ENCODE measurements at places on chromosomes 16 and 17. TPM values are rescaled to one million over a fixed set of nuclear protein-coding genes. Genes with fewer than 3 reads are reported as not detected.

GRCh38 chr16:55467898-55468297 is 11.1 kb upstream of the MMP2 start:
- no peaks in the 10 kb centered on the region for H3K27me3 ChIP-seq
- no peak overlapping the region for H3K4me3 ChIP-seq
- no peaks in the 10 kb centered on the region for H3K4me1 ChIP-seq
- no peak for DNase-seq
- H3K27ac ChIP-seq: no peak overlapping the region

- H3K36me3 ChIP-seq: peaks cover 5% of the 10 kb centered on the region
- no peaks in the 10 kb centered on the region for H3K27me3 ChIP-seq
- peak overlapping the region; percentile 62 for H3K4me3 ChIP-seq
- H3K4me1 ChIP-seq: peaks cover 48% of the 10 kb centered on the region
- peak overlapping the region; percentile 75 for H3K27ac ChIP-seq
These were observed 618 bp downstream of the TRIM47 start for GRCh38 chr17:75877752-75878173.

DNA sequence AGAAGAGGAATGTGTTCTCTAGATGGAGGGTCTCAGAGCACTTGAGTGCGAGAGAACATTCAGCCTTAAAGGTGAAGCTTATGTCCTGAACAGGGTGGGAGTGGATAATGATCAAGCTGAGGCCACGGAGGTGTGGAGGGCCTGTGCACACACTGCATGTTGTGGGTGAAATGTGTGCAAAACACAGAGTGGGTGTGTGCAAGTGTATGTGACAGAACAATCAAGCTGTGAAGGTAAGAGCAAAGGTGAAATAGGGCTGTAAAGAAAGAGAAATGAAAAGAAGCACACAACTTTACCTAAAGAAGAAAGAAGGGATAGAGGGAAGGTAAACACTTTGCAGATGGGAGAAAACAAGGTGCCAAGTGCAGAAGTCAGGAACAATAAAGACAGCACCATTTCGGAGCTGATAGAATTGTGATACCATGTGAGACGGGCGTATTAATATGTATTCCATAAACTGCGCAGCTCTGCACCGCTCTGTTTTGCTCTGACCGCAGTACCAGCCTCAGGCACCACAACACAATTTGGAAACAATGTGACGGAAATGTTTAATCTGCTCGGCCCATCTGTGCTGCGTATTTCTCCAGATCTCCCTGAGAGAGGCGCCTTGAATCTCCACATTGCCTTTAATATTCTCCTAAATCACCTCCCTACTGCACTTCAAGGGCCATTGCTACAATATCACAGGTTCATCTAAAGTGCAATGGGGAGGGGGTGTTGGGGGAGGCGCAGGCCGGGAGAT is 40.6 kb downstream of the SNX11 start:
- no peak overlapping the region for H3K4me3 ChIP-seq
- H3K27me3 ChIP-seq: no peaks in the 10 kb centered on the region
- no peak overlapping the region for H3K27ac ChIP-seq
- no peaks in the 10 kb centered on the region for H3K4me1 ChIP-seq

Gene LASP1
- 154 TPM for total RNA-seq

Gene BOLA2
- 7.4 TPM for total RNA-seq

DNA sequence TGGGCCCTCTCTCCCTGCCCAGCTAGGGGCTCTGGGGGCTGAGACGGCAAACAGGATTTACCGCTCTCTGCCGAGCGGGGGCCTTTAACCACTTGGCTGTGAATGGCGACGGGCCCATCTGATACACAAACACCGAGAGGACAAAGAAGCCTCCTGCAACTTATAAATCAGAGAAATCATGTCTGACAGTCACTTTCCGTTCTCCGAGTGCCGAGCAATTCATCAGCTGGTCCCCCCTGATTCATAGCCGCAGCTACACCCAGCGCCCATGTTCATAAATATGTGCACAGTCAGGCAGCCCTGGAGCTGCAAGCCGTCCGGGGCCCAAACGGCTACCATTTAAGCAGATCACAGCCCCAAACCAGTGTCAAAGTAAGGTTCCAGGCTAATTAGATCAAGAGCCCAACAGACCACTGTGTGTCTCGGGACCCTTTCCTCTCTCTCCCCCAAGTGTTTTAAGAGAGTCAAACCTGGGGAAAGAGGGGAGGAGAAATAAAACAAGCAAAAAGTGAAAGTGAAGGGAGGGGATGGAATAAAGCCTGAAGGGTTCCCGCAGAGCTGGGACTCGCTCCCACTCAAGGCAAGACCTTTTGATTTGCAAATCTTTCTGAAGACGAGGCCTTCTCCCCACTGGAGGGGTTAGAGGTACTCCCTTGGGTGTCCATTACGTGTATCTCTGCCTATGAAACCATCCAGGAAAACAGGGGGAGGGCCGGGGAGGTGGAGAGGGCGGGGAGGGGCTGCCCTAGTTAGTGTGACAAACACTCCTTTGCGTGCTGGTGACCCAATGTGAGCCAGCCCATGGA is 154.7 kb downstream of the C16orf78 start:
- H3K27me3 ChIP-seq: no peaks in the 10 kb centered on the region
- H3K36me3 ChIP-seq: no peaks in the 10 kb centered on the region
- no peak overlapping the region for H3K4me3 ChIP-seq
- peak; percentile 6 for DNase-seq

Gene ABHD15
- total RNA-seq: 9.9 TPM

DNA sequence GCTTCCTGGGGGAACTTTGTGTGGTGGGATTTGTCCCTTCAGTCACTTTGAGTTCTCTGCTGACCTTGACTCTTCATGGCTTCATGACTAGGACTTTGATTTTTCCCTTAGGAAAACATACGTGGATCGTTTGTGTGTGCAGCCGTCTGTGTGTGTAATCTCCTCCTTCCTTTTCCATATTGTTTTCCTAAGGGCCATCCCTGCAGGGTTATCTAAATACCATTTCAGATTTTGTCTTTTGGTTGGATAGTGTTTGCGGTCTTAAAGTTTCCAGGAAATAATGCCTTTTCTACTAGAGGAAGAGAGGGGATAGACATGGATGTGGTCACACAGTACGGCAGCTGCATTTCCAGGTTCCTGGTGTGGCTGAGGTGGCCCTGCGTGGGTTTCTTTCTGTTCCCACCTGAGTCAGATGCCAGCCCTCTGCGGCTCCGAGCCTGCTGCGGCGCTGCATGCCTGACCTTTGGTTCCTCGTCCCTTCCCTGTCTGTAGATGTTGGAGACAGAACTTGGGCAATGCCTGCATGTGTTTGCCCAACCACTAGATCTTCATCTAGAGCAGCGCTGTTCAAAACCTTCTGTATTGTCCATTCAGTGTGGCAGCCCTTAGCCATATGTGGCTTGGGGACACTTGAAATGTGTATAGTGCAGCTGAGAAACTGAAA is 72.0 kb upstream of the LGALS9 start:
- H3K36me3 ChIP-seq: peaks cover 10% of the 10 kb centered on the region
- H3K27ac ChIP-seq: no peak overlapping the region
- H3K27me3 ChIP-seq: no peaks in the 10 kb centered on the region
- no peak overlapping the region for H3K4me3 ChIP-seq

Gene KRT24
- total RNA-seq: not detected

- H3K36me3 ChIP-seq: no peaks in the 10 kb centered on the region
- H3K27me3 ChIP-seq: no peaks in the 10 kb centered on the region
- DNase-seq: no peak
- no peaks in the 10 kb centered on the region for H3K4me1 ChIP-seq
These were observed 18.3 kb upstream of the RASD1 start for GRCh38 chr17:17514361-17514992.

Gene ASGR2
- not detected for total RNA-seq

Gene DNAAF8
- not detected for total RNA-seq

Gene MT1H
- total RNA-seq: not detected

Gene SOST
- total RNA-seq: not detected

DNA sequence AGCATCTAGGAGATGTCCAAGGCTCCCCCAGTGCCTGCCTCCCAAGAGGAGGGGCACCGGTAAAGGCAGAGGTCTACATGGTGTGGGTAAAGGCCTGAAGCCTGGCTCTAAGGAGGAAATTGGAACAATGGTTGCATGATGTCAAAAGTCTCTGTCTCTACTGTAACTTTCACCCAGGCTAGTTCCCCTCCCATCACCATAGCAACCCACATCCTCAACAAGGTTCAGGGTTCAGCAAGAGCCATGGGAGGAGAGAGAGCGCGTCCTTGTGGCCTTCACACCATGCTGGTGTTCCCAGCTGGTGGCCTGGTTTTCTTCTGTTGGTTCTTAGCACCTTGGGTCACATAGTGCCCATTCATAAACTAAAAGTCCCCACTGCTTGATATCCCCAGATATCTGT is 196.7 kb upstream of the CDH5 start:
- H3K36me3 ChIP-seq: no peaks in the 10 kb centered on the region
- H3K4me3 ChIP-seq: no peak overlapping the region
- H3K27me3 ChIP-seq: no peaks in the 10 kb centered on the region
- no peak overlapping the region for H3K27ac ChIP-seq
- no peak for DNase-seq

DNA sequence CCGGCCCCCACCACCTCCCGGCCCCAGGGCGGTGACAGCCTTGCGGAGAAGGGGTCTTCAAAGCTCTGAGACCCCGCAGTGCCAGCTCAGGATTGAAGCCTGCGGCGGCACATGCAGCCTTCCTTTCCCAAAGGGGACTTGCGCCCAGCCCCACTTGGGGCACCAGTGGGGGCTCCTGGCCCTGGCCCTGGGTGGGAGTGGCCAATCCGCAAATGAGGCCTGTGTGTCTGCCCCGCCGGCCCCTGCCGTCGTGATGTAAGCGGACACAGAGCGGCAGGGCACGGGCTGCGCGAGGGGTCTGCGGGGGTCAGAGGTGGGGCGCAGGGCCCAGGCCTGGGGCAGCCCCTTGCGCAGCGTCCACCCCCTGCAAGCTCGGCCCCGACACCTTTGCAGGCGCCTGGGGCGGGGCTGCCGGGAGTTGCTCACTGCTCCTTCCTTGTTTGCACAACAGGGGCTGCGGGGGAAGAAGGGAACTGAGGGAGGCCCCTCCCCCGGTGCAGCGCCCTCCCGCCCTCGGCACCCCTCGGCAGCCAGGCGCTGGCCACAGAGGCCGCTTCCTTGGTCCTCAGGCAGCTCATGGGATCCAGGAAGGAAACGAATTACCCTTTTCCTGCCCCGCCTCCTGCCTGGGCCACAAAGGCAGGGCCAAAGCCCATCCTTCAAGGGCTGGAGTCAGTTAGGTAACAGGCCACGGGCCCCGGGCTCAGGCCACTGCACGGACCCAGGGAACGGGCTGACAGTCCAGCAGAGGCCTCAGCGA is 2.9 kb downstream of the SLC16A3 start:
- DNase-seq: no peak
- peaks cover 56% of the 10 kb centered on the region for H3K4me1 ChIP-seq

Gene DYNLRB2
- not detected for total RNA-seq

Gene EFNB3
- not detected for total RNA-seq

GRCh38 chr17:40531051-40531991 is 29.9 kb upstream of the TNS4 start:
- peaks cover 45% of the 10 kb centered on the region for H3K4me1 ChIP-seq
- no peaks in the 10 kb centered on the region for H3K36me3 ChIP-seq
- no peaks in the 10 kb centered on the region for H3K27me3 ChIP-seq
- no peak overlapping the region for H3K4me3 ChIP-seq
- DNase-seq: peak; percentile 78
- H3K27ac ChIP-seq: no peak overlapping the region

DNA sequence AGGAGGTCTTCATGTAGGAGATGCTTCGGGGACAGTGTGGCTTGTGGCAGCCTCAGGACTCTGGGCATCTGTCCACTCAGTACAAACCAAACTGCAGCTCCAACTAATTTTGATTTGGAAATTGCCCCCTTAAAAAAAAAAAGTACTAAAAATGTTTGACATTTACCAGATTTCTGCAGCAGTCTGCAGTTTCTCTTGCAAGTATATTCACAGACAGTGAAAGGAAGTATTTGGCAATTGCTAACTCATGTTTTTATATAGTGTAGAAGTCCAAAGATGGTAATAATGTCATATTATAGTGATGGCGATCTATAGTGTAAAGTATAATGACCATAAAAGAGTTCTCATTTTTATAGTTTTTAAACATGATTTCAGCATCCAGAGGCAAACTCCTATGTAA is 218.6 kb downstream of the PRKCA start:
- H3K36me3 ChIP-seq: no peaks in the 10 kb centered on the region
- H3K4me1 ChIP-seq: no peaks in the 10 kb centered on the region
- H3K27me3 ChIP-seq: no peaks in the 10 kb centered on the region

Gene EMP2
- not detected for total RNA-seq

Gene NLRC5
- total RNA-seq: 842 TPM

- H3K27ac ChIP-seq: no peak overlapping the region
- H3K4me3 ChIP-seq: no peak overlapping the region
- H3K36me3 ChIP-seq: no peaks in the 10 kb centered on the region
- H3K4me1 ChIP-seq: no peaks in the 10 kb centered on the region
- H3K27me3 ChIP-seq: peaks cover 6% of the 10 kb centered on the region
These were observed 21.2 kb upstream of the MON1B start for GRCh38 chr16:77169650-77170236.

Gene ZNF668
- total RNA-seq: 16.8 TPM

- no peak for DNase-seq
- H3K27ac ChIP-seq: no peak overlapping the region
- no peaks in the 10 kb centered on the region for H3K27me3 ChIP-seq
- H3K4me1 ChIP-seq: peaks cover 16% of the 10 kb centered on the region
These were observed 477 bp upstream of the OSGIN1 start for GRCh38 chr16:83952587-83952939.

Measured in CD4-positive, CD25-positive, alpha-beta regulatory T cell (primary cell).